Endodermal cell (in vitro differentiated cells): ENCODE measurements at places on chromosomes 5 and 9. TPM values are rescaled to one million over a fixed set of nuclear protein-coding genes. Genes with fewer than 3 reads are reported as not detected.

CCDC183 gene
- 7.3 and 10.9 TPM in 2 replicates for total RNA-seq

MACIR gene
- total RNA-seq = 13.2 and 13.7 TPM in 2 replicates

IGFBPL1 gene
- total RNA-seq = 39.0 and 40.5 TPM in 2 replicates

DNA sequence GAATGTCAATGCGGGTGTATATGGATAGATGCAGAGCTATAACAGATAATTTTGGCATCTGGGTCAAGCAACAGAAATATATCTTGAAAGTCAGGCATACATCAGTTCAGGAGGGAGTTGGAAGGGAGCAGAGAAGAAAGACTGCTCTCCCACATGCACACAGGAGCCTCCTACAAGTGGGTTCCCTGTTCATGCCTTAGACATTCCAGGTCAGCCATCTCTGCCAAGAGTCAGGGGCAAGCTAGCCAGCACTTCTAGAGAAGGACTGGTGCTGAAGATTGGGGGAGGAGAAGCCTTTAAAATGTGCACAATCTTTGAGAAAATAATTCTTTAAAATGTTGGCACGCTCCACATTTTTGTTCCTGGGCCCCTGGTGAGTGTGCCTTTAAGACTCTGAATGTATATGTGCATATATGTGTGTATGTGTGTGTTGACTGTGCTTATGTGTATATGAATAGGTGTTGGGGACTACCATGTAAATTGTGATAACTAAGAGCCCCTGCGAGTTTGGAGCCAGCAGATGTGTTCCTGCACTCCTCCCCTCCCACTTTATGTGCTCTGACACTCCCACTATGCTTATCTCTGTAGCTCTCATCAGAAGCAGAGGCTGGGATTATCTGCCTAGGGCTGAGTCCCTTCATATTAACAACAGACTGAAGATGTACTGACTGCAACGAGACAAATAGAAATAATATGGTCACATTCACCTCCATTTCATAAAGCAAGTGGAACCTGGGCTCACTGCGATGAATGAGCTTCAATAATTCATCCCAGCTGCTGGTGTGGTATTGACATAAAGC is 21.5 kb upstream of the DELE1 start:
- no peak overlapping the region for H3K4me3 ChIP-seq
- DNase-seq = no peak
- H3K27ac ChIP-seq = no peak overlapping the region
- H3K27me3 ChIP-seq = no peaks in the 10 kb centered on the region
- H3K36me3 ChIP-seq = no peaks in the 10 kb centered on the region
- peaks cover 8% of the 10 kb centered on the region for H3K4me1 ChIP-seq
